Activated naive CD4-positive, alpha-beta T cell treated with Interleukin-2 at 50 U/mL for 16 hours (primary cell): ENCODE measurements at places on chromosomes 1 and 21.

GRCh38 chr1:231933711-231934626, 307.4 kb downstream of the DISC1 start:
- DNase-seq = no peak

DNA sequence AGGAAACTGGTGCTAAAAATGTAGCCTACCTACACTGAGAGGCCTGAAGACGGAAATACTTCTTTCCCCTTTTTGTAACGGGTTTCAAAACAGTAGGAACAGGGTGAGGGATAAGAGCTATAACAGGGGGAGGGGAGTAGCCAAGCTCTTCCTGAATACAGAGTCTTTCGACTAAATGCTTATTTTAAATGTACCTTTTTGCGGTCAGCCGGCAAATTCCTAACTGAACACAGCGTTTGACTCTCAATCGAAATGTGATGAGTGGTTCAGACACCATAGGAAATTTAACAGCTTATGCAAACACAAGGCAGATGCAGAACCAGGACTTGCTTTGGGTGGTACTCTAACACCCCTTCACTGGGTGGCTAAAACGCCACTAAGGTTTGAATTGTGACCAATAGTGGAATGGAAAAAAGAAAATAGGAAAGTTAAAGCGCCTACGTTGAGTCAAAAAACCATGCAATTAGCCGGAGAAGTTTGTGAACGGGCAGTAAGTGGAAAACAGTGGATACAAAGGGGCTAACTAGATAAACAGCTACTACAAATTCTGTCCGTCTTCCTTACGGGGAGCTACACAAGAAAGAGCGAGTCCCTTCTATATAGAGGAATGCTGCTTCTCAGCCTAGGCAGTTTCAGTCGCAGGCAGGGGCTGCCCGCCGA, 1.7 kb downstream of the EGLN1 start:
- no peak for DNase-seq

- DNase-seq = no peak
Measured at GRCh38 chr1:152811671-152812070, at the start of gene LCE1B. LCE1B (plus strand) TSS chr1:152811971; CDS start chr1:152812447, 476 bp downstream.

GRCh38 chr1:54460861-54461387, 54.7 kb upstream of the SSBP3 start:
- no peak for DNase-seq

DNA sequence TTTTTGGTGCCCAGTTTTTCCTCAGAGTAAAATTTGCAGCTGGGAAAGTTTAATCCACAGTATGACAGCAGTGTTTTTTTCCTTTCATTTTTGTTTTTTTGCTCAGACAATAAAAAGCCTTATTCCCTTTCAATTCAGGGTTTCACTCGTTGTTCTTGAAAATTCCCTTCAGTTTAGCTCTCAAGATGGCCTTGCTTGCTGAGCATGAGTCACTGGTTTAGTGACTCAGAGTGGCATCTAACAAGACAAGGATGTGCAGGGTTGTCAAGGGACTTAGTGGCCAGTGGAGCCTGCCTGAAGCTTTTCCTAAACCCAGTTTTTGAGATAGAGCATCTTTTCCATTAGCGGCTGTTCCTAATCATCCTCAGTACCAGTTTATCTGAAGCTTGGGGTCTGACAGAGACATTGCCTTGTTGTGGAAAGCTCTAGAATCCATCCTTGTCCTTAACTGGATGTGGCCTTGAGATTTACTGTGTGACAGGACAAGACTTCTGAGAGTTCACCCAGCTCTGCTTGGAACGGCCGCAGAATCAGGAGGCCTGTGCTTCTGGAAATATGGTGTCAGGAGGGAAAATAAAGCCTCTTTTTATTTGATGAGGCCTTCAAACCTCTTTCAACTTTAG, 48.4 kb upstream of the DNAJC6 start:
- no peak for DNase-seq

GRCh38 chr1:22508991-22509390, 54.3 kb upstream of the EPHA8 start:
- no peak for DNase-seq

DNA sequence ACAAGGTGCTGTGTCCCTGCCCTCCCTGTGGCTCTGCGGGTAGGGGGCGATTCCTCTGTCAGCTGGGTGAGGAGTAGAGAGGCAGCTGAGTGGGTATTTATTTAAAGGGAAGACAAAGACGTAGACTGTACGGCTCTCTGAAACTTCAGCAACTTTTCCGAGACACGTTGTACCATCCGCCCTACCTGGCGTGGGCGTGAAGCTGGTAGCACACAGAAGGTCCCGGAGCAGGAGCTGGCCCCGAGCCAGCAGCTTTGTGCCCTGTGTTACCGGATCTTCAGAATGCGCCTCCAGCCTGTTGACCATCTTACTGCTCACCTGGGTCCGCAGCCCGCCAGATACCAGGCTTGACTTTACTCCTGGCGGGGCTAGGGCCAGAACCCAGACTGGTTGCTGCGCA, 34.9 kb downstream of the PRKCZ start:
- DNase-seq = no peak

DNA sequence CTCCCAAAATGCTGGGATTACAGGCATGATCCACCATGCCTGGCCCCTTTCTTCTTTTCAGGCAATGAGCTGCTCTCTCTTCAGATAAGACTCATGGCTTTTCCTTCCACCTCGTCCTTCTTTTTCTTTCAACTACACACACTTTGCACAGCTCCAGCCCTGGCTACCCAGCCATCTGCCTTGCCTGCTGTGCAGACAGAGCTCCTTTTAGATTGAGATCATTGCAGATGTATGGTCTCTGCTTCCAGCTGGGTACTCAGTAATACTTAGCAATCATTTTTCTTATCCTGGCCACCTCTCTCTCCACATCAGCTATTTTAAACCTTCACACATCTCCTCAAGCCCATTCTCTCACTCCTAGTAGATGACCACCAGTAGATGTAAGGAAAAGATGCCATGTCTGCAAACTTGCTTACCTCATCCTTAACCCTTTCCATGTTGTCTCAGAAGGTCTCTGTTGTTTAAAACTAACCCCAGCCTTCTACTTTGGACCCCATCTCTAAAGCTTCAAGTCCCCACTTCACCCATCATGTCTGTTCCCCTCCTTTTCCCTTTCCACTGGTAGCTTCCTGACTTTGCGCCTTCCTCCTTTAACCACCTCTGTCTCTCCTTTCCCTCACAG, 7.3 kb downstream of the RAB4A start:
- no peak for DNase-seq

DNA sequence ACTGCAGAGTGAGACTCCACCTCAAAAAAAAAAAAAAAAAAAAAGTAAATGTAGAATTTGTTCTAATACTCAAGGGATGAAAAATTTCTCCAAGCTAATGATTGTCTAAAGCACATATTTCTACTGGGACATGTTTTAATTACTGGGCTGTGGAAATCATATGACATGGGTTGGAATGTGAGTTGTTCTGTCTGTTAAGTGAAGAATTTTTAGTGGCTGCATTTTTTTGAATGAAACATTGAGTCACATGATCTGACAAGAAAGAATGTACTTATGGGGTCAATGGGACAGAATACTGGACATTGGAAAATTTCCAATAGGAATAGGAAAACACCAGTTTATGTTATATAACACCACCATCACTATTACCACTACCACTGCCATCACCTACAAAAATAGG, 123.8 kb upstream of the IVNS1ABP start:
- no peak for DNase-seq

- DNase-seq = no peak
Measured at GRCh38 chr1:202656057-202656456, 54.2 kb downstream of the SYT2 start.

- DNase-seq = no peak
Measured at GRCh38 chr1:99970713-99971255, 988 bp downstream of the SLC35A3 start.

DNA sequence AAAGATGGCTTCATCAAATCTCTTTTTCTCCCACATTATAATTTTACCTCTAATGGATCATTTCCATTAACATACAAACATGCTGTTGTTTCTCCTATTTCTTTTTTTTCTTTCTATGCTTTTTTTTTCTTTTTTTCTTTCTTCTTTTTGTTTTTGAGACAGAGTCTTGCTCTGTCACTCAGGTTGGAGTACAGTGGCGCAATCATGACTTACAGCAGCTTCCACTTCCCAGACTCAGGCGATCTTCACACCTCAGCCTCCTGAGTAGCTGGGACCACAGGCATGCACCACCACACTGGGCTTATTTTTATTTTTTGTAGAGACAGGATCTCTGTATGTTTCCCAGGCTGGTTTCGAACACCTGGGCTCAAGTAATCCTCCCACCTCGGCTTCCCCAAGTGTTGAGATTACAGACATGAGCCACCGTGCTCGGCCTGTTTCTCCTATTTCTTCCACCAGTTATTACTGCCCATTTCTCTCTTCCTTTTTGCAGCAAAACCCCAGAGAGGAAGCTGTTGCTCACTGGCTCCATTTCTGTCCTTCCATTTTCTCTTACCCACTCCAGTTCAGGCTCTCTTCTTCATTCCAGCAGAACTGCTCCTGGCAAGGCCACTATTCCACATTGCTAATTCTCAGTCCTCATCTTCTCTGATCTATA, 32.1 kb upstream of the OPRD1 start:
- DNase-seq = no peak

- DNase-seq = no peak
Measured at GRCh38 chr1:228372183-228373003, 34.2 kb downstream of the TRIM11 start.

GRCh38 chr21:27293239-27293638, 326.4 kb upstream of the ADAMTS5 start:
- DNase-seq = no peak

- no peak for DNase-seq
Measured at GRCh38 chr1:40391688-40392145, 18.2 kb downstream of the SMAP2 start.

GRCh38 chr1:195831789-195832188, 776.5 kb downstream of the KCNT2 start:
- DNase-seq = no peak

- no peak for DNase-seq
Measured at GRCh38 chr1:213201380-213202155, 150.5 kb downstream of the RPS6KC1 start.

GRCh38 chr1:109827986-109828385, 64.3 kb upstream of the EPS8L3 start:
- DNase-seq = no peak

GRCh38 chr1:23756676-23757075, 13.4 kb downstream of the ELOA start:
- DNase-seq = no peak

- no peak for DNase-seq
Measured at GRCh38 chr1:211155040-211155439, 21.1 kb upstream of the KCNH1 start.

DNA sequence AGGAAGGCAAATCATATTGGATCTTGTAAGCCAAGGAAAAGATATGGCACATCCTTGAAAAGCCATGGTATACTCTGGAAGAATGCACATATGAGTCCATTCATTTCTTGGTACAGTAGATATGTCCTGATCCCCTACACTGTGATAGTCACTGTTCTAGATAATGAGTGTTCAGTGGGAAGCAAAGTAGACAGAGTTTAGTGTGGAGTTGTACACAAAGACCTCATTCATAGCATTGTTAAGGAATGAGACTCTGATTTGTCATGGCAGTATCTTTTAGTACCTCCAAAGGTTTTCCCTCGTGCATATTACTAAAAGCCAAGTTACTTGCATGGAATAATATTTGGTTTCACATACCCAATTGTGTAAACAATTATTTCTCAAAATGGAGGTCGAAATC, 204.7 kb downstream of the NFIA start:
- no peak for DNase-seq

DNA sequence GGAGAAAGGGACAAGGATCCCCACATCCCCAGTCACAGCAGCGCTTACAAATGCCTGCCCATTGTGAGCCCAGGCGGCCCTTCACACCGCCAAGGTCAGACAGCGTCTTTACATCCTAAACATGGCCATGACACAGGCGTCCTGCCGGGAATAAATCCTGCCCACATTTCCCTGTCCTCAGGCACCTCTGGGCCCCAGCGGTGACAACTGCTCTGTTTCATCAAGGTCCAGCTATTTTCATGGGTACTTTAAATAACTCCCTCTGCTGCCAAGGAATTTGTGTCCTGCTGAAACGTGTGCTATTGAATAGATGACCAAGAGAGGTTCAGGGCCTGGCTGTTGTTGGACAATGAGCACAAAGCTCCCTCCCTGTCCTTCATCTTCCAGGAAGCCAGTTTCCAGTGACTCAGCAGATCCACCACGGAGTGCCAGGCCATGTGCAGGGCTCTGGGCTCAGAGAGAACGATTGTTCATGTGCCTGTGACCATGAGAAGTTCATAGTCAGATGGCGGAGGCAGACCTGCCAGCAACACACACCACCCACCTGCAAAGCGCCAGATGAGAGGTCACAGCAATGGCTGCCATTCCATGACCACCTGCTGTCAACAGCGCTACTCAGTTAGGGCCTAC, 195.8 kb downstream of the MATN1 start:
- DNase-seq = no peak

DNA sequence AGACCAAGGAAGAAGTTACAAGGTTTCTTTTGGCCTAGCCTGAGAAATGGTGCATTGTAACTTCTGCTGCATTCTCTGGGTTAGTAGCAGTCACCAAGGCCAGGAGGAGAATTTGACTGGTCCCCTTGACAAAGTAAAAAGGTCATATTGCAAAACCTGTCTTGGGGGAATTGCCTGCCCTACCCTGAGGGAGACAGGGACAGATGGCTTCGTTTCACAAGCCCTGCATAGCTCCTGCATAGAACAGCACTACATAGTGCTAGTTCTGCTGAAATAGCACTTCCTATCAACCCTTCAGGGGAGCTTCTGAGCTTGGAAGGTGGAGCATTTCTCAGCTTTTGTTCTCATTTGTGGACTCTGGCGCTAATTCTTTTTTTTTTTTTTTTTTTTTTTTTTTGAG, 20.4 kb upstream of the AK2 start:
- no peak for DNase-seq

- DNase-seq = no peak
Measured at GRCh38 chr1:70504821-70505193, 93.7 kb downstream of the CTH start.

DNA sequence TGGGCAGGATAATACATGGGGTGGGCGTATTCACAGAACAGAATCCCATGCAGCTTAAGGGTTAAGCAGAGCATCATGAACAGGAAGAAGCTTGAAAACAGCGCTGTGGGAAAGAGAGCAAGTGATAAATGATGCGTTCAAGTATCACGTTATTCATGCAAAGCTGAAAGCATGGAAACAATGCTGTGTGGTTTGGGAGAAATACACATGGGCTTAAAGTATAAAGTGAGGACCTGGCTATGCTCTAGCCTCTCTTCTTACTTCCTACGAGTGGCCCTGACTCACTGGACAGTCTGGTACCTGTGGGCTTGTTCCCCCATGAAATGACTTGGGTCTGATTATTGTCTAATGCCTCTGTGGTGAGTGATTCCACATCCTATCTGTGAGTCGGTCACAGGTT, 25.7 kb downstream of the TMPRSS2 start:
- DNase-seq = no peak
